Activated CD4-positive, CD25-positive, alpha-beta regulatory T cell treated with anti-CD3 and anti-CD28 coated beads, Interleukin-2, amount 50 U/mL, for 72 hours (primary cell): ENCODE measurements at places on chromosomes 5 and 9.

DNA sequence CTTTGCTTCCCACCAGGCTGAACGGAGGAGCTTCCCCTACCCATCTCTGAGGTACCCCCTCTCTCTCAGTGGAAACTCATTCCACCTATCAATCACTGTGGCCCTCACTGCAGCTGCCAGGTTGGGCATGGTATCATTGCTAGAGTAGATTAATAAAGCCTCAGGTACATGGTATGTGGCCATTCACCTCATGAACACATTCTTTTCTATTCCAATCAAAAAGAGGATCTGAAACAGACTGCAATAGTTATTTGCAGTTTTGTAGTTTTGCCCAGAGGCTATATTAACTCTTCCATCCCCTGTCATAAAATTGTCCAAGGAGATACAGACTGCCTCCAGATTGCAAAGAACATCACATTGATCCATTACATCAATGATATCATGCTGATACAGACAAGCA, 85.8 kb upstream of the MVB12B start:
- no peak for DNase-seq

DNA sequence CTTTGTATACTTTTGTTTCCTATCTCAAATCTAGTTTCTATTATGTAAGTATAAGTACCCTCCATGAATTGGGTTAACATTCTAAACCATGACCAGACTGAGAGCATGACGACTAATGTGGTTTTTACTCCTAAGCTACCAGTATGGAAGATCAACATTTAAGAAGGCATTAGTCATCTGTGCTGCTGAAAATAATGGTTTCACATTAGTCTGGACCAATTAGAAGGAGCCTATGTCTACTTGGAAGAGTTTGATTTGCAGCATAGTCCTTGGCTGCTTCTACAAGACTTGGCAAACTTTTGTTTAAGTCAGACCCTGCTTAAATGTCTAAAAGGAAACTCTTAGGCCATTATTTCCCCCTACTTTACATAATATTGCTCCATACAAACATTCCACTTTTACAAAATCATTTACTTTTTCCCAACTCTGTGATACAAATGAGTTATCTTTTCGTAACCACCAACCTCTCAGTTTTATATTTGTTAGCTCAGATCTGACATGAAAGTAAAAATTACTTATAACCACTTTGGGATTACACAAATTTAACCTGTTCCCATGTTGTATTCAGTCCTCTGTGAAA, 186.7 kb downstream of the COMMD10 start:
- no peak for DNase-seq

GRCh38 chr9:36893184-36893583, 140.9 kb downstream of the PAX5 start:
- no peak for DNase-seq

DNA sequence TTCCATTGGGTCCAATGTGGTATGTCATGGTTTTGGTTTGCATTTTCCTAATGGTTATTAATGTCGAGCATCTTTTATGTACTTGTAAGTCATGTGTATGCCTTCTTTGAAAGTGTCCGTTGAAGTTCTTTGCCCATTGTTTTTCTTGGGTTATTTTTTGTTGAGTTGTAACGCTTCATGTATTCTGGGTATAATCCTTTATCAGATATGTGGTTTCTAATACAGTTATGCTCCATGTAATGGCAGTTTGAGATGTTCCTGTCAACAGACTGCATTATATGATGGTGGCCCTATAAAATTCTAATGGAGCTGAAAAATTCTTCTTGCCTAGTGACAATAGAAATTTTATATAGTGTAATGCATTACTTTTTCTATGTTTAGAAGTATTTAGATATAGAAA, 17.2 kb downstream of the RIC1 start:
- DNase-seq: no peak

GRCh38 chr9:115155037-115155436, 37.1 kb upstream of the TNC start:
- DNase-seq: no peak
